ENCODE measurements at places on chromosomes 5 and 9.

GRCh38 chr9:89732939-89733324, 128.1 kb downstream of the GADD45G start:
- DNase-seq, result no peak

GRCh38 chr5:163861670-163862069, 356.3 kb downstream of the MAT2B start:
- no peak for DNase-seq

DNA sequence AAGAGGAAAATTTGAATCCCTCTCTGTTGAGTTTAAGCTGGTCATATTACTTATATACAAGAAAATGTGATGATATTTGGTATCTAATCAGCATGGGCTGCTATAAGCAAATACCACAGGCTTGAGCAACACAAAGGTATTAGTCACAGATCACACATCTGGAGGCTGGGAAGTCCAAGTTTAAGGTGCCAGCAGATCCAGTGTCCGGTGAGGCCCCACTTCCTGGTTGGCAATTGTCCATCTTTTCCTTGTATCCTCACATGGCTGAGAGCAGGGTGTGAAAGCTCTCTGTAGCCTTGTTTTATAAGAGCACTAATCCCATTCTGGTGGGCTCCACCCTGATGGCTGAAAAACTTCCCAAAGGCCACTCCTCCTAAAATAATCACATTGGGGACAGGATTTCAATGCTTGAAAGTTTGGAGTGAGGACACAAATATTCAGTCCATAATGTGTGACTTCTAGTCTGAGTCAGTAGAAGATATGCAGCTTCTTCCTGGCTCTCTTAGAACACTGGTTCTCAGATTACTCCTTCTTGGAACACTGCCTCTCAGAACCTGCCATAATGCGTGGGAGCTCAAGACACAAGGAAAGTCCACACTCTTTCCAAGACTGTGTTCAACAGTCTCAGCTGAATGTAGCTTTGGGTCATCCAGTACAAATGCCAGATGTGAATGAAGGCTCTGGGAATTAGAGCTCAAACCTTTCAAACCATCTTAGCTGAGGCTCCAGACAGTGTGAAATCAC, 124.1 kb downstream of the PRDM9 start:
- no peak for DNase-seq

GRCh38 chr5:61866930-61867329, 439.1 kb upstream of the KIF2A start:
- DNase-seq, result no peak

DNA sequence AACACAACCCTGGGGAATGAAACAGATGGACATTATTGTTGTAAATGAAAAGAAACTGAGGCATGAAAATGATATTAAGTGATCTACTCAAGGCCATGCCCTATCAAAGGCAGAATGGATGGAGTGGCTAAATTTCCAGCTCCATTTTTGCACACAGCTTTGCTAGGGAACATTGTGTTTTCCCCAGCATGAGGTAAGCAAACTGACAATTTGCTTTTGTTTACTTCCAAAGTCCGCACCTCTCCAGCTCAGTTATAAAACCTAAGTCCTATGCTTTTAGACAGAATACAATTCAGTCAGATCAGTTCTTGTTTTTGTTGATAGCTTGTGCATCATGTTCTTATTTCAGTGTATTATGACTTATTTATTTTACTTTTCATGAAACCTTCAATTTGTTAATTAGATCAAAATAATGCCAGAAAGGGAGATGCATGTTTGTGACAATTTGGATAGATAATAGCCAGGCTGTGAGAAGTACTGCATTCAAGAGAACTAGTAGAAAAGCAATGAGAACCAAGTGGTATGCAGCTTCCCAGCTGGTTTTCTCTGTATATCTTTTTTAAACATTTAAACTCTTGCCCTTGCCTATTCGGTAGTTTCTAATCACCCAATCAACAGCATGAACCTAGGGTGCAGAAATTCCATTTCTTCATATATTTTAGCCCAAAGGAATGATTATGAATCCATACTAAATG, 380.8 kb downstream of the SPATA31D1 start:
- no peak for DNase-seq

- DNase-seq, result no peak
Measured at GRCh38 chr9:7132605-7133004, 374.8 kb downstream of the KDM4C start.

GRCh38 chr9:126127591-126127990, 199.0 kb upstream of the MVB12B start:
- no peak for DNase-seq

GRCh38 chr9:115691693-115692092, 461.9 kb upstream of the PAPPA start:
- no peak for DNase-seq
